A172 (cell line): ENCODE measurements at places on chromosomes 3 and 15. TPM values are rescaled to one million over a fixed set of nuclear protein-coding genes. Genes with fewer than 3 reads are reported as not detected.

The FETUB gene
- 0.45 TPM in 1 of 2 replicates, not detected in the other for total RNA-seq

DNA sequence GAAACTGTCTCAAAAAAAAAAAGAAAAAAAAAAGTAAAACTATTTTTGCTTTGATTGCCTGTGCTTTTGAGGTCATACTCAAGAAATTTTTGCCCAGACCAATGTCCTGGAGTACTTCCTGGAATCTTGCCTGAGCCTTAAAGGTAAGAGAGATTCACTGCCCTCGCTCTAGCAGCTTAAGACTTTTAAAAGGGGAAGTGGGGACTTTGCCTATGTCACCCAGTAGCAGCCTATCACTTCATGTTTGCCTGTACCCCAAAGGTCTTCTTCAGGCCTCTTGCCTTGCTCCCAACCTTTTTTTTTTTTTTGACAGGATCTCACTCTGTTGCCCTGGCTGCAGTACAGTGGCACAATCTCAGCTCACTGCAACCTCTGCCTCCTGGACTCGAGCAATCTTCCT is 18.9 kb upstream of the GOLGB1 start:
- DNase-seq: no peak

GRCh38 chr15:98794748-98795147 is 146.4 kb downstream of the IGF1R start:
- DNase-seq: no peak

- no peak for DNase-seq
These were observed 2.1 kb upstream of the GABRA5 start for GRCh38 chr15:26864664-26865191.

- DNase-seq: no peak
These were observed 29.0 kb upstream of the ZNF710 start for GRCh38 chr15:89972085-89972484.

GRCh38 chr15:47484997-47485396 is 232.3 kb upstream of the SEMA6D start:
- DNase-seq: no peak

The POPDC2 gene
- not detected in 2 replicates for total RNA-seq

The ZNF80 gene
- not detected in 2 replicates for total RNA-seq

The NECTIN3 gene
- 42.2 and 51.4 TPM in 2 replicates for total RNA-seq

DNA sequence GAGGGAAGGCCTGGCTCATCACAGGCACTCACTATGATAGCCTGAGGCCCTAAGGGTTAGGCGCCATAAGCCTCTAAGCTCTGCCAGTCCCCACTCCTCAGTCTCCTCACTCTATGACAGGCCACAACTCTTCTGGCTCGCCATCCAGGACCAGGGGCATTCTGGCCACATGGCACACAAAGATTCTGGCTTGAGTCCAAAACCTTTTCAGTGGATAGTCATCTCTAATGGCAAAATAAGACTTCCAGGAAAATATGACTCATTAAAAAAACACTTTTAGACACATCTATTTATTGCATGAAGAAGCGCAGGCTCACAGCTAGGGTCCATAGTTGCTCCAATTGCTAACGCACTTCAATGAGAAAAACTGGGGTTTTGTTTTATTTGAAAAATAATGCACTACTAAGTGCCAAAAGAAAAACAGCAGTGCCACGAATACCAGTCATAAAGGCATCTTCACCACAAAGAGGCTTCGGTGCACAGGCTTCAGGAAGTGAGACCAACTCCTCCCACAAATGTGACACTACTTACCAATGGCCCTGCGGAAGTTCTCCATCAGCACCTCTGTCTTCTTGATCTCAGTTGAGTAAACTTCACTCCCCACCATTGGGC is 11.1 kb downstream of the RUVBL1 start:
- DNase-seq: peak; percentile 96

The GPR149 gene
- not detected in 2 replicates for total RNA-seq

DNA sequence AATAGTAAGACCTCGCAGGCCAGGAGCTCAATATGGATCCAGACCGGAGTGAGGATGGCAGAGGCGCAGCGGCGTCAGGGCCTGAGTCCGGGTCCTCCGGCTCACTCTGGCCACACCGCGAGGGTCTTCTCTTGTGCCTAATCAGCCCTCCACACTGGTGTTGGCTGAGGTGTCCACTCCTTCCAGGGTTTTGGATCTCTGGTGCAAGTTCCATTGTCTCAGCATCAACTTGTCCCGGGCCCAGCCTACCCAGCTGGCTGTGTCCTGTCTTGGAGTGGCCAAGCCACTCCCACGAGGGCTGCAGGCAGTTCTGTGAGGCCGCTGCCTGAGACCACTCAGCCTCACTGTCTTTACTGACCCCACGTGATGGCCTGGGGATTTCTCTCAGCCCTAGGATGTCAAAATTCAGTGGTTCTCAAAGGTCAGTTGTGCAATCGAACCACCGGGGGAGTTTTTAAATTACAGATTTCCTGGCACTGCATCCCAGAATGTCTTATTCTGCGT is 12.6 kb upstream of the GOLGA6L7 start:
- DNase-seq: no peak

GRCh38 chr3:4613366-4613765 is 120.2 kb downstream of the ITPR1 start:
- no peak for DNase-seq

DNA sequence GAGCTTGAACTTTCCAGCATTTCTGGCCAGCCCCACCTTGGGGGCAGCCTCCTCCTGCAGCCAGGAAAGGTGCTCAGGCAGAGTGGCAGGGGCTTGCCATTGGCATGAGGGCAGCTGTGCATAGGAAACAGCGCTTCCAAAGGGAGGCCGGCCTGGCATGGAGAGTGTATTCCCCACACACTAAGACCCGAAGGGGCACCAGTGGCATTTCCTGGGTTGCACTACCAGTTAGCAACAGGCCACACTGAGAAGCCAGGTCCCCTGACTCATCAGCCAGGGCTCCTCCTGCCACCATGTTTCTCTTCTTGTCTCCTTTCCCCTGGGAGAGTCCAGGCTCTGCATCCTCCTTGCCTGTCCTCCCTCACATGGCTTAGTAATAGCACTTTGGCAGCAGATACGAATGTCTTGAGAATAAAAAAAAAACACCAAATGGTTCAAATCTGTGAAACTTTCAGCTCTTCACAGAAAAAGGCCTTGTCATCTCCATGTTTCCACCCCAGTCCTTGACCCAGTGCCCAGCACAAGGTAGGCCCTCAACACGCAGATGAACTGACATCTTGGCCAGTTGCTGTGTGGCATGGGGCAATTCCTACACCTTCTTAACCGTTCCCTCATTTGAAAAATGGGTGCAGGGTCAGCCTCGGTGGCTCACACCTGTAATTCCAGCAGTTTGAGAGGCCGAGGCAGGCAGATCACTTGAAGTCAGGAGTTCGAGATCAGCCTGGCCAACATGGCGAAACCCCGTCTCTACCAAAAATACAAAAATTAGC is 180.4 kb downstream of the SMAD6 start:
- peak; percentile 83 for DNase-seq

DNA sequence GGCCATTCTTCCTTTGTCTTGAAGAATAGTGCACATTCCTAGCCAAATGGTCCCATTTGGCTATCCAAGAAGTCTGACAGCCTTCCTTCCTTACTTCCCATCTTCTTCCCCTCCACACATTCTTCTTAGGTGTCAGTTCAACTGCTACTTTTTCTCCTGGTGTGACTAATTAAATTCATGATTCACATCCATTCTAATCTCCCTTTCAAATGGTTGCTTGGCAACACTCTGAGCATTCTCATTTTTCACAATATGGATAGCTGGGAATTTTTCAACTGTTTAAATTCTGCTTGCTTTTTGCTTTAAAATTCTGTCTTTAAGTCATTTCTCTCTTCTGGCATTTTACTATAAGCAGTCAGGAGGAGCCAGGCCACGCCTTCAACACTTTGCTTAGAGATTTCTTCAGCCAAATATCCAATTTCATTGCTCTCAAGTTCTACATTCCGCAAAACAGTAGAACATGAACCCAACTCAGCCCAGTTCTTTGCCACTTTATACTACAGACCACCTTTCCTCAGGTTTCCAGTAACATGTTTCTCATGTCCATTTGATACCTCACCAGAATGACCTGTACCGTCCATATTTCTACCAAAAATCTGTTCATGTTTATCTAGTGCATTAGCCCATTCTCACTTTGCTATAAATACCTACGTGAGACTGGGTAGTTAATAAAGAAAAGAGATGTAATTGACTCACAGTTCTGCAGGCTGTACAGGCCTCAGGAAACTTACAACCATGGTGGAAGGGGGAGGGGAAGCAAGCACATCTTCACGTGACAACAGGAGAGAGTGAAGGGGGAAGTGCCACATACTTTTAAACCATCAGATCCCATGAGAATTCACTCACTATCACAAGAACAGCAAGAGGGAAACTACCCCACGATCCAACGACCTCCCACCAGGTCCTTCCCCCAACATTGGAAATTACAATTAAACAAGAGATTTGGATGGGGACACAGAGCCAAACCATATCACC is 31.9 kb upstream of the MCF2L2 start:
- peak; percentile 40 for DNase-seq

- DNase-seq: peak; percentile 14
These were observed at the start of gene MYO5C for GRCh38 chr15:52295421-52296001. Gene MYO5C, minus strand, starts transcription at chr15:52295804. Its CDS starts 168 bp downstream, at chr15:52295636.

GRCh38 chr3:72629191-72629631 is 219.0 kb downstream of the SHQ1 start:
- peak; percentile 46 for DNase-seq

The SEMA6D gene
- total RNA-seq: not detected in 2 replicates

DNA sequence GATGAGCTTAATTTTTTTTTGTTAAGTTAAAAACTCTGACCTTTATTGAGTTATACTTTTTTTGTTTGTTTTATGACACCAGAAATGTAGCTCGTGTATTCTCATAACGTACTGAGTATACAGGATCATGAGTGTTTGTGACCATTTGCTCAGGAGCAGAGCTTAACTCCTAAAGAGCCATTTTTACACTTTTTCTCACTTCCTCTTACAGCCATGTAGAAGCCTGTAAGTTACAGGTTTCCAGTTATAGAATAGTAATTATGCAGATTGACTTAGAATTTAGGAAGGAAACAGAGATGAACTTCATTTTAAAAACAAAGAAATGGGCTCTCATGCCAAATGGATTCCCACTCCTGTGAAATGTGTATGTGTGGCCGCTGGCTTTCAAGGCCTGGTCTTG is 151.7 kb downstream of the MCTP2 start:
- no peak for DNase-seq

The SAXO2 gene
- 1.1 and 2.5 TPM in 2 replicates for total RNA-seq

GRCh38 chr3:113079218-113079961 is 88.6 kb downstream of the GTPBP8 start:
- no peak for DNase-seq

- no peak for DNase-seq
These were observed 32.7 kb downstream of the KCNMB2 start for GRCh38 chr3:178568911-178569310.

DNA sequence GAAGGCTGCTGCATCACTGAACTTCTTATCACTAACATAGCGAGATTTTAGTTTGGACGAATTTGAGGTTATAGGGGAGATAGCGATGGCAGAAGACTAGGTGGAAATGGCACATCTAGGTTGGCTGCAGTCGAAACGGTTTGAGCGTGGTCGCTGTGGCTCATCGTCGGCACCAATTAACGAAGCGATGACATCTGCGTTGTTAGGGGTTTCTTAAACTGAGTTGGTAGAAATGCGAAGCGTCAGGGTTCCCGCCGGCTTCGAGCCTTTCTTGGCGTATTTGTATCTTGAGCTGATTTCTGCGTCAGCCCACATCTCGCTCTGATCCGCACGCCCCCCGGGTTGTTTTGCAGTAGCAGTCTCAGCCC is 319 bp downstream of the LNP1 start:
- DNase-seq: no peak

The NCKIPSD gene
- total RNA-seq: 23.6 and 37.7 TPM in 2 replicates

DNA sequence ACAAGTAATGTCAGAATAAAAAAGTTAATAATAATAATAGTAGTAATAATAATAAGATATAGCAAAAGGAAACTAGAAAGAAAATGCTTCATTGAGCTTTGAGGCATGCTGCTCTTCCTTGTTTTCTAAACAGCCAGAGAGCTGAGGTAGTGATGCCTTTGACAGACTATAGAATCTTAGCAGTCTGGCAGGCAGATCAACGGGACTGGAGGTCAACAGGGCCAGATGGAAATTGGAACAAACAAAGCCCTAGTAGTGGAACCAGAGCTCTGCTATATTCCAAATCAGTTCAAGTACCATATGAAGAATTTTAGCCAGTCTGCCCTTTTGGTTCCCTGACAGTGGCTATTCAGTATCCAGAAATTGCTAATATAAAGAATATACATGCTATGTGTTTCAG is 278.6 kb downstream of the NLGN1 start:
- no peak for DNase-seq

DNA sequence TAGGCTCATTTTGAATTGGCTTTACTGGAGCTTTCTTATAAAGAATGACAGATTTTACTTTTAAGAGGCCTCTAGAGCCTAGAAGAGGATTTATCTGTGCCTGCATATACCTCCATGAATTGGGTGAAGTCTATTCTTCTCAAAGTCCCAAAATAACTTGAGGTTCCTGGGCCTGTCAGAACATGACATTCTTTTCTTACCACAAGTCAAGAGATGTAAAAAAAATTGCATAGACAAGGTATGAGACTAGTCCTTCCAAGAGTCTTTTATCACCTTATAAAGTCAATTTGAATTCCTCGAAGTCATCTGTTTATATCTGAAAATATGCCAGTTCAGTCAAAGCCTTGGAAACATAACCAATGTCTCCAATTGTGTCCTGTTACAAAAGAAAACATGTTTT is 17.2 kb upstream of the CD200 start:
- no peak for DNase-seq

- no peak for DNase-seq
These were observed 42.8 kb downstream of the BBS4 start for GRCh38 chr15:72728821-72729220.

GRCh38 chr3:86180696-86181095 is 810.3 kb downstream of the VGLL3 start:
- DNase-seq: no peak

The MAP6D1 gene
- 4.6 TPM in 2 replicates for total RNA-seq

GRCh38 chr3:112394003-112394640 is 61.2 kb downstream of the CD200 start:
- no peak for DNase-seq

The ARGFX gene
- total RNA-seq: not detected in 2 replicates

DNA sequence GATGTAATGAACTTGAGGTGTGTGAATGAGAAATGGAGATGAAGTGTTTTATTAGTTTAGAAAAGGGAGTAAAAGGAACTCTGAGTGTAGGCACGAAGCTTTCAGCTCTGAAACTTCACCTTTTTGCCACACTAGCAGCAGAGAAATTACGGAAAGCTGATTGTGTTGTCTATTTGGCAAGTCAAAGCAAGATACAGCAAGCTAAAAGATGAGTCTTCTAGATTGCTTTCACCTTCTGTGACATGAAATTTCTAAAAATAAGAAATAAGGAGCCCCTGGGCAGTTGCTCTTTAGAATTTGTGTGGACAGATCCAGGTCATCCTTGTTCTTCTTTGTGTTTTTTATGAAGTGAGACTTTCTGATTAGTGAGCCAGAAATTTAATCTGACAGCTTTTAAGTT is 143.4 kb downstream of the FNDC3B start:
- DNase-seq: no peak

- no peak for DNase-seq
These were observed 118.6 kb downstream of the SMAD6 start for GRCh38 chr15:66820481-66821176.

DNA sequence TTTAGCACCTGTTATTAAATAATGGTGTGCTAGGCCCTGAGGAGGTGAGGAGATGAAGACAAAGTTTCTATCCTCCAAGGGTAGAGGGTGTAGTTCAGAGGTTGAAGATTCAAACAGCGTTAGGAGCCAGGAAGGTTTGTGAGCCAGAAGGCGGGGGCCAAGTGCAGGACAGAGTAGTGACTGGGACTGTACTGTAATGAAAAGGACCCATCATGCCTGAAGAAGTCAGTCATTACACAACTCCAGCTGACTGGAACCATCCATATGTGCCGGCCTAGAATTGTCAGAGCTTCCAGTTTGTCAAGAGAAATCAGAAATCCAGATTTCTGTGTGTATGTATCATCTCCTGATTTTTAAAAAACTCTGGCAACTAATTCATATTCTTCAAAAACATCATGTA is 54.8 kb downstream of the FILIP1L start:
- DNase-seq: no peak
